ENCODE measurements at places on chromosomes 12 and 14.

- no peak for DNase-seq
Measured at GRCh38 chr12:130520784-130521183, 183.1 kb downstream of the PIWIL1 start.

GRCh38 chr14:89331398-89331797, 85.6 kb downstream of the FOXN3 start:
- no peak for DNase-seq

DNA sequence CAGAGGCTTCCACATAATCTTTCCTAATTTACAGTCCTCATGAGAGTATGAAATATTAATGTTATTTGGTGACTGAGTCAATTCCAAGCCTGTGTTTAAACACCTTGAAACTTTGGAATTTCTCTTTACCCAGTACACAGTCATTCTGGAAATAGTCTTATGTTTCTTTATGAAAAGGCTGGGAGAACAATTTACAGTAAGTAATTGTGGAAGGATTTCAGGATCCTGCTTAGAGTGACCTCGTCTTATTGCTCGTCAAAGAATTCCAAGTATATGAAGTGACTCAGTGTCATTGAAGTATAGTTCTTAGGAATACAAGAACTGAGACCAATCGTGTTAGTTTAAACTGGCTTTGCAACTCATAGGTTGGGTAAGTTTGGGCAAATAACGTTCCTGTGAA, 634.2 kb downstream of the SLC16A7 start:
- DNase-seq, result no peak

GRCh38 chr12:89347325-89347829, 4.9 kb downstream of the DUSP6 start:
- no peak for DNase-seq

GRCh38 chr12:6966351-6966750, 4.1 kb downstream of the PHB2 start:
- DNase-seq, result no peak

DNA sequence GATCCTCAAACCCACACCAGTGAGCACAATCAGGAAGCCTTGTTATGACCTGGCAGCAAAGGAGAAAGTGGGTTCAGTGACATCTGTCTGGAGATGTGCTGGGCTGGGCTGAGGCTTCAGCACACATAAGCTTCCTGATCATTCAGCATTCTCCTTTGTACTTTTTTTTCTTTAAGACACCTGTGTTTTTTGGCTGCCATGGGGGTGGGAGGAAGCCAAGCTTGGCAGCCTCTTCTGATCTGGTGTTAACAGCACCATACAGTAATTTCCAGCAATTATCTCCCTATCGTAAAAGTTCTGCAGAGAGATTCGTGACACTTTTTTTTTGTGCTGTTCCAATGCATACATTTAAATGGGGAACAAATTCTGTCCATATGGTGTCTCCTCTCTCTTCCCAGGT, 38.9 kb upstream of the RASSF3 start:
- DNase-seq, result no peak

DNA sequence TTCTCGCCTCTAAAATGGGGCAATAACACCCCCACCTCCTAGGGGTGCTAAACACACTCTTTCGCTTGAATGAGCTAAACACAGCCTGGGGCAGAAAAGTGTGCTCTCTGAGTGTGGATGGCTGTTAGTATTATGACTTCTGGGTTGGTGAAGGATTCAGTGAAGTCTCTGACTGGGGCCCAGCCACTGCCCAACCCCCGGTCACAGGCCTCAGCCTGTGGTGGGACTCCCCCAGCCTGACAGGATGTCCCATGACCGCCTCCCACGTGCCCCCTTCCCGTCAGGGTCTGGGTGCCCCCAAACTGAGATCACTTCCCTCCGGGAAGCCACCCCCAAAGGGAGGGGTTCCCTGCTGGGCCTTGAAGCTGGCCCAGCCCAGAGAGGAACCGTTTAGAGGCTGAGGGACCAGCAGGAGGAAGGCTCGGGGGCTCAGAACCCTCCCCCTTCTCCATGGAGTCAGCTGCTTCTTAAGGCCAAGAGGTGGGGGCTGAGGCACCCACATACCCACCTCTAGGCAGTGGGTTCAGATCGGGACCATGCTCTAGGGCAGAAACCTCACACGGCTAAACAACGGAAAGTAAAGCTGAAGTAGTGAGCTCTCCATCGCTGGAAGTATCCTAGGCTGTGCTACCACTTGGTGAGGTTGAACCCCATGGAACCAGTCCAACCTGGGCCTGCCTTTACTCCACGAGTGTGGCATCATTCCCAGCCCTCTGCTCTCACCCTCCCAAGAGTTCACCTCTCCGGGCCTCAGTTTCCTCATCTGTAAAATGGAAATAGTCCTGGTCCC, 13.8 kb downstream of the DTX1 start:
- peak; percentile 15 for DNase-seq

GRCh38 chr12:41462312-41462711, 274.2 kb downstream of the PDZRN4 start:
- DNase-seq, result no peak

GRCh38 chr12:109449845-109450532, 27.1 kb downstream of the KCTD10 start:
- no peak for DNase-seq

- DNase-seq, result no peak
Measured at GRCh38 chr14:96238676-96239265, 17.2 kb upstream of the BDKRB1 start.

DNA sequence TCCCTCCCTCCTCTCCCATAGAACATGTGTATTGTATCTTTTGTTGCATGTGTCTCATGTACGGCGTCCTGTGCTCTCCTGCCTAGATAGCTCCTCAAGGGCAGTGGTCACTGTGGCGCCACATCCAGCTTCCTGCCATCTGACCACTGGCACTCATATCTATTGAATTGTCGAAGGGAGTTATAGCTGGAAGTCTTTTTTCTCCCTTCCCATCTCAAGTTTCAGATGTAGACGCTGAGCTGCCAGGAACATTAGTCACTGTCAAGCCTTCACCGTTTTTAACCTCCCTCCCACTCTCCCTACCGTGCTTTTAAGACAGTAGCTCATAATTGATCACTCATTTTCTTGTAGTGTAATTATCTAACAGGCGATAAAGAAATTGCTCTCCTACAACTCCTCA, 33.0 kb downstream of the MTHFD1 start:
- DNase-seq, result no peak

DNA sequence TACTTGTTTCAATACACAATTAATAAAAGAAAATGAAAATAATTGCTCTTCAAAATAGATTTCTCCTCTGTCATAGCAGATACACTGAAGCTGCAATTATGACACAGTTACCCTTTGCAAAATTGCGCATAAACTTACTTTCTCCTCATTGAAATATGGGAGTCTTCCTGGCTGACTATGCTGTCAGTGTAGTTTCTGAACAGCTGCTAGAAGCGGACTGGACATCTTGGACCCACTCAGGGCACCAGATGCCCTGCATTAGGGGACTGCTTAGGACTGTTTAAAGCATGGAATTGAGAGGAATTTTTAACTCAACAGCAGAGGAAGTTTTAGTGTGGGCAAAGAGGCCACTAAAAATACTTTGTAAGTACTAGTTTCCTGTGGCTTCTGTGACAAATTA, 454.9 kb downstream of the ATP23 start:
- DNase-seq, result no peak

GRCh38 chr14:99592394-99592793, 11.6 kb downstream of the CCDC85C start:
- no peak for DNase-seq

DNA sequence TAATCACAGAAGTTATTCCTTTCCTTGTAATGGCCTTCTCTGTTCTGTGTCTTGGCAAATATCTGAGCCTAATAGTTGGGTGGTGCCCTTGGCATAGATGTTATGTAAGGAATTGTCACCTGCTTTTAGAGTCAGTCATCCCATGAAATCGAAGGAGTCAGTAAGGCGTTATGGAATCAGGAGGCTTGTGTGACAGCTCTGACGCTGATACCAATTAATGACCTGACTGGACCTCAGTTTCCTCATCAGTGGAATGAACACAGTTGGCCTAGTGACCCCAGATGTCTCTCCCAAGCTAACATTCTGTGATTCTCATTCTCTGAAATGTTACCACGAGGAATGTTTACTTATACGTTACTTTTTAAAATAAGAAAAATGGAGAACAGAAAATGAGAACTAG, 32.1 kb downstream of the TXNRD1 start:
- DNase-seq, result no peak

DNA sequence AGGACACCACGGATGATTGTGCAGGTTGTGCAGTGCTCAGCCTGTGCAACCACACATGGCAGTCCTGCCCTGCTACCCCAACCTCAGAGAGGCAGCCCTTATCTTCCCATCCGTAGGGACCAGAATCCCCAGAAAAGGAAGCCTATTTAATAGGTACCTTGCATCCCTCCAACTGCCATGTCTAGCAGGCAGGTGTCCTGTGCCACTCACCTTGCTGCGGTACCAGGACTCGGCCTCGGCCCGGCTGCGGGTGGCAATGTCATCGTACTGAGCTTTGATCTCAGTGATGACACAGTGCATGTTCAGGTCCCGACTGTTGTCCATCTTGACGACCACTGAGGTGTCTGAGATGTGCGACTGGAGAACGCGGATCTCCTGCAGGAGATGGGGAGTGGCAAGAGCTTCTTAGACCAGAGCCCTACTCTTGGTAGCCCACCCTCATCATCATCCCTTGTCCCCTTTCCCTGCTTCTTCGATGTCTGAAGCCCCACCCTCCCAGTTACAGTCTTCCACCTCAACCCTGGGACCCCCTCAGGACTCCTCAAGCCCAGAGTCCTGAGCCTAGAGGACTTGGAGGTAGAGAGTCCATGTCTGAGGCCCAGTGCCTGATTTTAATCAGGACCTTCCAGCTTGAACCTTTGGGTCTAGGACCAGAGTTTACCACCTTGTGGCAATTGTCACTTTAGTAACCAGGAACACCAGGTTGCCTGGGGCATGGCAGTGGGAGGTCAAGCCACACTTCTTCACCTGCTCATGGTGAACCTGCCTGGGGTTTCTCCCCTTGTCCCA, 20.5 kb downstream of the KRT7 start:
- no peak for DNase-seq

- no peak for DNase-seq
Measured at GRCh38 chr14:100421756-100422470, 98.8 kb downstream of the SLC25A47 start.

GRCh38 chr12:2550561-2551411, 244.0 kb upstream of the FKBP4 start:
- DNase-seq, result no peak

DNA sequence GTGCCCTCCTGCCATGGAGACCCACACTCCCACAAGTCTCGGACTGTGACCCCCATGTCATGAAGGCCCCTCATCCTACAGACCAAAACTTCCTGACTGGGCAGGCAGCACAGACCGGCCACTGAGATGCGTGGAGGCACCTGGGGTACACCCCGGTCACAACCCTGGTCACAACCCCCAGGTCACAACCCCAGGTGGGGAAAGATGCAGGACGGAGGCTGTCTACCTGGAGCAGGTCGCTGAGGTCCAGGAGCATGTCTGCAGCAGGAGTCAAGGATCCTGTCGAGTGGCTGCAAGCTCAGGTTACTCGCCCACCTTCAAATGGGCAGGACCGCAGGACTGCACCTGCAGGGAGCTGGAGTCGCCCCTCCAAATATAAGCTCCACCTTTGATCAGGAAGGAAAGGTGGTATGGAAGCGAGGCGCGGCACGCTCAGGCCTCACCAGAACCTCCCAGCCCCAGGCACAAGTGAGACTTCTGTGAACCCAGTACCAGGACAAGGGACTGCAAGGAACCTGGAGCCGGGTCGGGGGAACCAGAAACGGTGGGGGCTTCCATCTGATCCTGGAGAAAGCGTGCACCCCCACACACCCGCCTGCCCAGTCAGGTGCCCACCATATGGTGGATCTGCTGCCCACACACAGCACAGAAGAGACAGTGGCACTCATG, 8.1 kb downstream of the BTBD6 start:
- DNase-seq, result no peak

GRCh38 chr14:22320362-22320750, 268.7 kb downstream of the DAD1 start:
- no peak for DNase-seq

DNA sequence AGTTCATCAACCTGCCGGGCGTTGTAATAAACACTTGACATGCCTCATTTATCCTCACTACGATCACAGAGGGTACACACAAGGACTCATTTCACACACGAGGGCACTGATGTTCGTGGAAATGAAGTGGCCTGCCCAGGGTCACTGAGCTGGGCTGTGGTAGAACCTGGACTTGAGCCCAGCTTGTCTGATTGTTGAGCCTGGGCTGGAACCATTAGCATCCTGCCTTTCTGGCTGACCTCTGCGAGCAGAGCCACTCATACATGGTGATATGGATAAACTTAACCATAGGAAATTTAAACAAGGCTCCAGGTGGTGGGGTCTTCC, 16.6 kb upstream of the JDP2 start:
- DNase-seq, result no peak

DNA sequence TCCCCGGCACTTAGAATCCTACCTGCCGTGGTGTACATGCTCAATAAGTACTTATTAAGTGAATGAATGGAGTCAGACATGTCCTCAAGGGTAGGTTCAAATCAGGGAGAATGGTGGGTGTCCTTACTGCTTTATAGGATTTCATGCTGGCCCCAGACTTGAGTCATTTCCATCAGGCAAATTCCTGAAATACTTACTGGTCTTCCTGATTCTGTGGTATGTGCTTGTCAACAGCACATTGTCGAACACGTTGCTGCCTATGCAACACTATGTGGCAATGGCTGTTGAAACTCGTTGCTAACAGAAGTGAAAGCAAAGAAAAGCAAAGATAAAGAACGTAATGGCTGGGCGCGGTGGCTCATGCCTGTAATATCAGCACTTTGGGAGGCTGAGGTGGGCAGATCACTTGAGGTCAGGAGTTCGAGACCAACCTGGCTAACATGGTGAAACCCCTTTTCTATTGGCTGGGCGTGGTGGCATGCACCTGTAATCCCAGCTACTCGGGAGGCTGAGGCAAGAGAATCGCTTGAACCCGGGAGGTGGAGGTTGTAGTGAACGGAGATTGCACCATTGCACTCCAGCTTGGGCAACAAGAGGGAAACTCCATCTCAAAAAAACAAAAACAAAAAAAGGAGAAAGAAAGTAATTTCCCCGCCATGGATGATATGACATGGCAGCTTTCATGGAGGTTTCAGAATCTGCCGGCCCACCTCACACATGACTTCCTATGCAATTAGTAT, 214.9 kb downstream of the ZFP36L1 start:
- DNase-seq, result no peak
